Memory B cell (primary cell): ENCODE measurements at places on chromosomes 16 and 17.
A peak's percentile ranks its signal among the peaks of the same experiment; 100 is the strongest.

DNA sequence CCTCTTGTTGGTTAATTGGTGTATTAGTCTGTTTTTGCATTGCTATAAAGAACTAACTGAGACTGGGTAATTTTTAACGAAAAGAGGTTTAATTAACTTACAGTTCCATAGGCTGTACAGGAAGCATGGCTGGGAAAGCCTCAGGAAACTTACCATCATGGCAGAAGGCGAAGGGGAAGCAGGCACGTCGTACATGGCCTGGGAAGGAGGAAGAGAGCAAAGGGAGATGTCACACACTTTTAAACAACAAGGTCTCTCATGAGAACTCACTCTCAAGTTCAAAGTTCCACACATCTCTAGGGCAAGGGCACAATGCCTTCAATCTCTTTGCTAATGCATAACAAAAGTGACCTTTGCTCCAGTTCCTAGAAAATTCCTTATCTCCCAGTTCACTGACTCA is 125.0 kb upstream of the IRX5 start:
- no peak for DNase-seq

- DNase-seq = no peak
Observed at GRCh38 chr16:85231959-85232358, 119.7 kb upstream of the CIBAR2 start.

DNA sequence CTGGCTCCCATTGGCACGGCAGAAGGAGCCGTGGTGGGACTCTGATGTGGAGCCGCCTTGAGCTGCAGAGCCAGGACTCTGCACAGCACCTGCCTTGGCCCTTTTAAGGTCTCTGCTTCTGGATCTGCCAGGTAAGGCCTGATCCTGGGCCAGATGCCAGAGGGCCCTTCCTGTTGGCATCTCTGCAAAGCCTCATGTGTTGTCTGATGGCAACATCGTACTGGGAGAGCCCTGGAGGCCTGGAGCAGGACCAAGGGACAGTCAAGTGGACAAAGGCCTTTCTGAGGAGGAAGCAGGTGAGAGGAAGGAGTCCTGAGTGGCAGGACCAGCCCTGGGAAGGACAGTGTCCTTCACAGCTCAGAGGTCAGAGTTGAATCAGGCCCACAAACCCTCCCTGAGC is 26.1 kb downstream of the SOCS1 start:
- DNase-seq = no peak

DNA sequence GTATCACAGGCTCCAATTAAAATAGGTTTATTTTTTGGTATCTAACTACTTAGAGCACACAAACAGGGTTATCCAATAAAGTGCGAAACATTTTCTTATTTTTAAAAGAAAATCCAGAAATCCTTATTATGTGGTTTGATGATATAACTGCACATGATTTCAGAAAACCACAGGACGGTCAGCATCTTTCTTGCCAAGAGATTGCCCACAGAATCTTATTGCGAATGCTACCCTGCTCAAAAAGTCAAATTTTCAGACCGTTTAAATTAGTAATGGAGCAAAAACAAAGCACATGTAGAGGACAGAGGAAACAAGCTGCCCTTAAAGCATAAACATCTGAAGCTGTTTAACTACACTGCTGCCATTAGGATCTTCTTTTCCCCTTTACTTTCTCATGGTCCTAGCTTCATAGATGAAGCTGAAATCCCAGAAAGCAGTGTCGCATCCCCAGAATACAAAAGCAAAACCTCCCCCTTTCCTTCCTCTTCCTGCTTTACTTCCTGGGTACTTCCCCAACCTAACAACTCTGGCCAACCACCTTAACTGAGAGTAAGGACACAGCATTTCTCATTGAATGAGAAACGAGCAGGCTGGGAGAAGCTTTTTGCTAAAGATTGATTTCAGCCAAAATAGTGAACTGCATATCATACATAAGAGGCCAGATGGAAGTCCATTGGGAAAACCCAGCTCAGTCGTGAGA is 43.7 kb downstream of the CMTM4 start:
- DNase-seq = no peak

GRCh38 chr17:64736804-64737492 is 74.8 kb upstream of the SMURF2 start:
- no peak for DNase-seq

DNA sequence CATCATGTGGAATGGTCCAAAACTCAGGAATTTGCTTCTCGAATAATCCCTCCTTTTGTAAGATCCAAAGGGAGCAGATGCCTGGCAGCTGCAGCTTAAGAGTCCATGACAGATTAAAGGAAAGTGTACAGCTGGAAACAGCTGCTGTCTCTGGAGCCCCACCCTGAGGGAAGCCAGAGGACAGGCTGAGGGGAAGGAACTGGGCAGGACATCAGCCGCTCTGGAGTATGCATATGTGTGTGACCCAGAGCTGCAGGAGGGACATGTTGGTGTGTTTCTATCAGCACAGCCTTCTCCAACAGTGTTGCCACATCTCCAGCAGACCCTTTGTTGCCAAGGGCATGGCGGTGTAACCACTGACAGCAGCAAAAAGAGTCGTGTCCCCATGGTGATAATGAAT is 46.2 kb downstream of the CYB561 start:
- DNase-seq = no peak

DNA sequence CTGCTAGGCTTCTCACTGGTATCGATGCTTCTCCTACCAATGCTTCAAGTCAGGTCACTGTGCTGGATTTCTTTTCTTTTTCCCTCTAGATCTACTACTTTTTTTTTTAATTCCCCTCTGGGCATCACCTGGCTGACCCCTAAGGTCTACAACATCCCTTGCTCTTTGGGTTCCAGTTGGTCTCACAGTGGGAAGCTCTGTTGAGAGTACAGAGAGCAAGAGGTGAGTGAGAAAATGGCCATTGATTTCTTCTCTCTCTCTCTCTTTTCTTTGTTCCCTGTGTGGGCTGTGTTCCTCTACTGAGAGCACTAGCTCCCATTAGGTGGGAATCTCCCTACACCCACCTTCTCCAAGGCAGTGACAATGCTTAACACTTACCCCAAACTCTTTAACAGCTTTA is 413.4 kb downstream of the KCNJ2 start:
- DNase-seq = no peak

DNA sequence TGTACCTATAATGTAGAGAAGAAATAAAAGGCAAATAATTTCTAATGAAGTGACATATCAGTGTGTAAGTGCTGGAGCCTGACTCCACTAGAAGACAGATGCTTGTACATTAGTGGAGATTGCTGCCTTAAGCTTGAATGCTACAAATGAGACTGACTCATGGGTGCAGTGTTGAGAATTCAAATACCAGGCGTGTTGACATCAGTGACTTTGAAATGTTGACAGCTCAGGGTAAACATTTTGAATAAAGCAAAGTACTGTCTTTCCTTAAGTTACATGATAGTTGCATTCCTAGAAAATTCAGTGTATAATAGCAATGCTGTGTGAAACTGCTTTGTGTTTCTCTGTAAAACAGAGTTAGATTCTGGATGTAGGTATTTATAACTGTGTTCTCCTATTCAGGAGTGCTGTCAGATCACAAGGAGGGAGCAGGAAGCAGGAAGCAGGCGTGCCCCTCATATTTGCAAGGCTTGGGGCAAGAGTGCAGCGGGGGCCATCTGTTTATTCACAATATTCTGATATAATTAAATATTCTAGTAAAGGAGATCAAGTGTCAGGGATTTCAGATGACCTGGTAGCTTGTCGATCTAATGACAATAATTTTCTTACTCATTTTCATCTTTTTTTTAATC is 119.0 kb downstream of the SPECC1 start:
- DNase-seq = no peak

DNA sequence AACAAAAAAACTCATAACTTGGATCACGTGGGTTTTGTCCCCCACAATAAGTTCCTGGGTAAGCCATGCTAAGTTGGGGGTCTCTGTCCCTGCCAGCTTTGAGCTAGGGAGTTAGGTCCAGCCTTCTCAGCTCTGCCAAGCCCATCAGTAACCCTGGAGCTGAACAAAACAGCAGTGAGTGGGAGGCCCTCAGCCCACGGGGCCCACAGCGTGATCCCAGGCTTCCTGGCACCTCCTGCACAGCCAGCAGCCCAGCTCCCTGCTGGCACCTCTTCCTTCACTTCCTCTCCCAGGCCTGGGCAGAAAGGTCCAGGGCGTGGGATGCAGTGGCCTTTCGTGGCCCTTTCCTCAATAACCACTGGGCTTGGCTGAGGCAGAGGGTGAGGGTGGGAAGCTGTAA is 35.5 kb upstream of the CDC42EP4 start:
- DNase-seq = no peak

DNA sequence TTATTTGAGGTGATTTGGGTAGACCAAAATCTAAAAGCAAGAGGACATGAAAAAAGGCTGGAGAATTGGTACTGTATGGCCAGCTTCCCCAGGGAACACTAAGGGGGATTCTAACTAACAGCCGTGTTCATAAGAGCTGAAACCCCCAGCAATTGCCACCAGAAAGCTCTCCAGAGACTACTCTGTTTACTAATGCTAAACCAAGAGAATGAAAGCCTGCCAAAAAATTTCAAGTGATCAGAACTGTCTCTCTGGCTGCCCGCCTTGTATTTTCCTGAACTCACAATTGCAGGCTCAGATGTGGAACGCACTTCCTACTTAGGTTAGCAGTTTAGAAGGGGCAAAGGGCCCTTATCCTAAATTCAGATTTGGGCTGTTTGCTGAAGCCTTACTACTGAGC is 24.1 kb downstream of the MYH10 start:
- no peak for DNase-seq

GRCh38 chr17:19495828-19496528 is 37.7 kb upstream of the SLC47A1 start:
- DNase-seq = no peak

DNA sequence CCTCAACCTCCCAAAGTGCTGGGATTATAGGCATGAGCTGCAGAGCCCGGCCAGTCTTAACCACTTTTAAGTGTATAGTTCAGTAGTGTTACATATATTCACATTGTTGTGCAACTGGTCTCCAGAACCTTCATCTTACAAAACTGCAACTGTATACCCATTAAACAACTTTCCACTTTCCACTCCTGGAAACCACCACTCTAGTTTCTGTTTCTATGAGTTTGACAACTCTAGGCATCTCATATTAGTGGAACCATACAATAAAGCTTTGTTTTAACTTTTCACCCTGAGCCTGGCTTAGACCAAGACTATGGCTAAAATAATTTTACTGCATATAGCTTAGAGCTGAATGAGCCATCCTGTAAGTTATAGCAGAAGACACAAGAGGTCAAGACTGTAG is 108.0 kb upstream of the GOT2 start:
- DNase-seq = no peak

- DNase-seq = no peak
Observed at GRCh38 chr17:69009930-69010329, 50.8 kb downstream of the ABCA9 start.

DNA sequence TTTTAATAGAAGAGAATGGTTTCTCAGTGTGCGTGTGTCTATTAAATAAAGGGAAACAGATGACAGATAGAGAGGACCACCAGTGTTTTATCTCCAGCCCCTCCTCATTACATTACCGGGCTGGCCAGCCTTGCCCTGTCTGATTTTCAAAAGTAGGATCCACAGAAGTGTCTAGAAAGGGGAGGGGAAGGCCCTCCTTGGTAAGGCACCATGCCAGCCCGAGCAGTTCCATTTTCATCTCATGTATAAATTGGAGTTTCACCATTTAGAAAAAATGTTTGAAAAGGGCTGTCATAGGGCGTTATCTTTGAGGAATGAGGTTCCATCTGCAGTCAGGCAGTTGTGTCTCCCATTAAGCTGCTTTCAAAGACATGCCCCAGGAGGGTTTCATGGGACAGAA is 96.7 kb downstream of the SOCS1 start:
- no peak for DNase-seq

DNA sequence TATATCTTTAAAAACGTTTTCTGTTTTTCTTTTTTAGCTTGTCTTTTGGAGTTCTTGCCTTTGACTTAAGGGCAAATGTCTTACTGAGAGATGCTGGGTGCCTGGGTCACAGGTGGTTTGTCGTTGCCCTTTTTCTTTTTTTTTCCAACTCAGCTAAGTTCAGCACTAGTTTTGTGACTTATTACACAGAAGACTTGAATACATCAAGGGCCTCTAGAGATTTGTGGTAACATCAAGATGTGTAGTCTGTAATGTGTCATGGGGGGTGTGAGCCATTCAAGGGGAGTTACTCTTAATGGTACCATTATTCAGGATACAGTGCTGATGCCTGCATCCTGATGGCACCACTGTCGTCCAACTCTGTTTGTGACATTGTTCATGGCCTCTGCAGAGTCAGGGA is 95.1 kb downstream of the PRKCA start:
- DNase-seq = no peak

DNA sequence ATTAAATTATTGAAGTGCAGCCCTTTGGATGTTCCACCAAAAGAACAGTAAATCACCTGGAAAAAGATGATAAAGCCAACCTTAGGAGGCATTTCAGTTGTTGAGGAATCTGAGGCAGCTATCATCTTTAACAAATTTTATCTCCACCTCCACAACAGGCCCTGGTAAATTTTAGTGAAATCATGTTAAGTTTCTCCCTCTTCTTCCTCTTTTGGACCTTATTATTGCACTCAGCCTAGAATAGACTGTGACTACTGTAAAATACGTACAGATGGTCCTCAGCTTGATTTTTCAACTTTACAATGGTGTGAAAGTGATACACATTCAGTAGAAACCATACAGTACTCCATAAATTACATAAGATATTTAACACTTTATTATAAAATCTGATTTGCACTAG is 90.3 kb downstream of the USP32 start:
- no peak for DNase-seq

DNA sequence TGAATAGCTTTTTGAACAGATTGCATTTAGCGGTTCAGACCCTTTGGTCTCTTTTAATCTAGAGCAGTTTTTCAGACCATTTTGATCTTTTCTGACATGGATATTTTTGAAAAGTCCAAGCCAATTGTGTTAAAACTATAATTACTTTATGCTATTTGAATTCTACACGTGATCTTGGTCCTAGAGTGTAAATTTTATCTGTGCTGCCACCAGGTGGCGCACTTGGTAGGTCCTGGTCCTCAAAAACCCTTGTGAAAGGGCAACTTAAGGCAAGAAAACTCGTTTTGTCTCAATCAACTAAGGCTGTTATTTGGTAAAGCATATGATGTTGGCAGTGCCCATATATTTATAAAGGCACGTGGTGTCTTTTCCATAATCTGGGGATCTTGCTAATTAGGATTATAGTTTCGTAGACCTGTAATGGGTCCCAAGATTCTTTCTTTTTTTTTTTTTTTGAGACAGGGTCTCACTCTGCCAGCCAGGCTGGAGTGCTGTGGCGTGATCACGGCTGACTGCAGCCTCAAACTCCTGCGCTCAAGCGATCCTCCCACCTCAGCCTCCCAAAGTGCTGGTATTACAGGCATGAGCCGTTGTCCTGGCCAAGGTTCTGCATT is 43.9 kb upstream of the TEX2 start:
- peak; percentile 61 for DNase-seq

- no peak for DNase-seq
Observed at GRCh38 chr17:29687596-29687995, 64.9 kb upstream of the CORO6 start.

GRCh38 chr16:63312346-63312745 is 1276.1 kb upstream of the CDH8 start:
- DNase-seq = no peak

GRCh38 chr16:10383626-10384025 is 2.2 kb upstream of the ATF7IP2 start:
- no peak for DNase-seq
